ENCODE measurements at places on chromosomes 2 and 18.

GRCh38 chr2:219526320-219527075, 12.2 kb downstream of the ASIC4 start:
- DNase-seq: no peak

GRCh38 chr18:46337271-46337670, 233.1 kb downstream of the HAUS1 start:
- DNase-seq: no peak

DNA sequence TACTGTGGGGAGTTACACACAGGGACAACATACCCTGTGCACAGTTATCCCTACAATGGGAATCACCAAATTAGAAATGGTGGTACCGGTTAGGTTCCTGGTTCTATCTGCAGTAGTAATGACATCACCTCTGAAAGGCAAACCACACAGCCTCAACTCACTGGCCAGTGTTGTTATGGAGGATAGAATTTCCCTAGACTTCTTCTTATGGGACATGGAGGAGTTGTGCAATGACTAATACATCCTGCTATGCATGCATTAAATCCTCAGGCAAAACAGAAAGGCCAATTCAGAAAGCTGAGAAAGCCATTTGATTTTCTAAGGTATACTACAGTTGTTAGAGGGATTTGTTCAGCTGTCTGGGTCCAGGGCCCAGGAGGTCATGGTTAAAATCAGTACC, 439.3 kb downstream of the TMX3 start:
- DNase-seq: no peak

DNA sequence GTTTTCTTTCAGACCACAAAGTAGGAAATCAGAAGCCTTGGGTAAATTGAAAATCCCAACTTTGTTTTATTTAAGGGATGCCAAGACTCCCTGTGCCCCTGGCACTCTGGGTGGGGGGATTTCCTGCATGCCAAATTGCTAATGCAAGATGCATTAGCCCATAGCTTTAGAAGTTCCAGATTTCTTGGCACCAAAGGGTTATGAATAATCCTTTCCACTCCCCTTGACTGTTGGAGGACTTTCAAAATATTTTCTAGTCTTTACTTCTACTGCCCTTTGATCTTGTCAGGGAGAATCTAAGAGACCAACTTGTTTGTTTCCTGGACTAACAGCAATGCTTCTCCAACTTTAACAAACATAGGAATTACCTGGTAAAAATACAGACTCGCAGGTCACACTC, 81.8 kb upstream of the TGIF1 start:
- DNase-seq: no peak

GRCh38 chr2:205731583-205731981, 49.3 kb downstream of the NRP2 start:
- no peak for DNase-seq

- DNase-seq: no peak
These were observed 16.4 kb downstream of the TET3 start for GRCh38 chr2:74001121-74001520.

DNA sequence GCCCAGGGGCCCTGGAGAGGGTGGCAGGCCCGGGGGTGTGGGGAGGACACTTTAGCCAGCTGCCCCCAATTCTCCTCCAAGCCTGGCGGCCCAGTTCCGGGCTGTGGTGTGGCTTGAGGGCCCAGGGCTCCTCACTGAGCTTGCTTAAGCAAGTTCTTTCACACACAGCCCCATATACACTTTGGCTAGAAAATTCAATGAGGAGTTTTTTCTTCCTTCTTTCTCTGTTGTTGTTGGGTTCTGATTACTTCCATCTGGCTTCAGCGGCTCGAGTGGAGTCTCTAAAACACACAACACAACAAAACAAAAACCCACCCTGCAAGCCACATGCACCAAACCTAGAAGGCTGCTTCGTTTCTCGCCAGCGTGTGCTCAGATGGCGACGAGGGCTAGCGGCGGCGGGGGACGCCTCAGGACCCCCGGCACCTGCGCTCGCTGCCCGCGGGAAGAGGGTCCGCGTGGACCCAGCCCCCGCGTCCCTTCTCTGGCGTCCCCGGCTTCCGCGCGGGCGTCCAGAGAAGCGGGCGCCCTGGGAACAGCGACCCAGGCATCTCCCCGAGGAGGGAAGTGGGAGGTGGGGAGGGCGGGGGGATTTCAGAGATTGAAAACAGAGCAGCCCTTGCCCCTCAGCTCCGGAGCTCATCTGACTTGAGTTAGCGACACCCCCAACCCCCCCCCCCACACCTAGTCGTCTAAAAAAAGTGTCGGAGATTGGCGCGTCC, 577 bp upstream of the GLI2 start:
- DNase-seq: no peak

DNA sequence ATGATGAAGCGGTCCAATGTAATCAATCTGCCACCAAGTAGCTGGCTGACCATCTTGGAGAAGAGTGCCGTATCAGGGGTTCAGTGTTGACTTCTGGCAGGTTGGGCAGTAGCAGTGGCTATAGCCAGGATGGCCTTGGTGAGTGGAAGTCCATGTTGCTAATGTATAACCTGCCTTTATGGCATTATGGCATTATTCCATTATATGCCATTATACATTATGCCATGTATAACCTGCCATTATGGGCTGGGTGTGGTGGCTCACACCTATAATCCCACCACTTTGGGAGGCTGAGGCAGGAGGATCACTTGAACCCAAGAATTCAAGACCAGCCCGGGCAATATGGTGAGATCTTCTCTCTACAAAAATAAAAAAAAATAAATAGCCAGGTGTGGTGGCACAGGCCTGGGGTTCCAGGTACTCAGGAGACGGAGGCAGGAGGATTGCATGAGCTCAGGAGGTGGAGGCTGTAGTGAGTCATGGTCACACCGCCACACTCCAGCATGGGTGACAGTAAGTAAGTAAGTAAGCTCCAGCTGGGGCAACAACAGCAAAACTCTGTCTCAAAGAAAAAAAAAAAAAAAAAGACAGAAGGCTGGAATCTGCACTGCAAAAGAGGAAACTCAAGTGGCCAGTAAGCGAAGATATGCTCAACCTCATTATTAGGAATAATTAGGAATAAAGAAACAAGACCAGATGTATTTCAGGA, 24.4 kb upstream of the EMILIN2 start:
- DNase-seq: no peak

DNA sequence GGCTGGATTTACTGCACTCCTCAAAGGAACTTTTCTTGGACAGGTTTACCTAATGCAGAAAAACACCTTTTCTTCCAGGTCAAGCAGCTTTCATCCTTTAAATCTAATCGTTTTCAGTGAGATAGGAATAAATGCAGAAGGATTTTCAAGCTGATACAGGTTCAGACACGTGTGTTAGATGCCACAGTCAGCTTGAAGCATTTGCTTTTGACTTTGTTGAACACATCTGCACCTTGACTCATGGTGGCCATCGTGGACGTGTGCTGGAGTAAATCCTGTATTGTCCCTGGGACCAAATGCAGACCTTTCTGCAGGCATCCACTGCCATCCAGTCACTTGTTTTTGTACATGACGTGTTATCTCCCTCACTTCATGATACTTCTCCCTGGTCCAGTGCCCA, 61.9 kb downstream of the KLHL29 start:
- no peak for DNase-seq

- DNase-seq: no peak
These were observed 479.8 kb downstream of the NUP35 start for GRCh38 chr2:183604065-183604464.

DNA sequence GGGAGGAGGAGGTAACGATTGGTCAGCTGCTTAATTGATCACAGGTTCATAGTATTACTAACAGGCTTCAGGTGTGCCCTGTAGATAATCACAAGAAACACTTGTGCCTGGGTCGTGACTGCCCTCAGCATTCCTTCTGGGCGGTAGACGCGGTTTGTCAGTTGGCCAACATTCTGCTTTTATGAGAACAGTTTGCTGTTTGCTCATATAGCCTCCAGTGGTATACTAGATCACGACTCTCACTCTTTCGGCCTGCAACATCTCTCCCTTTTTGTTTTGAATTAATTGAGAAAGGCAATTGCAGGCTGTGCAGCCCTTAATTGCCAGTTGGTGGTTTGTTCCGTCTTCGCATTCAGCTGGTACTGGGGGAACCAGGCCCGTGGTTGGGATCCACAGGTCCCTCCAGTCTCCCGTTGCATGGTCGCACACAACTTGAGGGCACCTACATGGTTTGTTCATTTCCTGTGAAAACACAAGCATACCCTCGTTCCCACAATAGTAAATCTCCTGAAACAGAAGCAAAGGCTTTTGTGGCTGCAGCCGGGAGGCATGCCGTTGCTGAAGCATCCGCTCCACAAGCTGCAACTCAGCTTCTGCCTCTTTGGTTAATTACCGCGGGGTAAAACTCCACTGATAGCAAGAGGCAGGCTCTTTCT, 30.3 kb upstream of the GPR17 start:
- no peak for DNase-seq

DNA sequence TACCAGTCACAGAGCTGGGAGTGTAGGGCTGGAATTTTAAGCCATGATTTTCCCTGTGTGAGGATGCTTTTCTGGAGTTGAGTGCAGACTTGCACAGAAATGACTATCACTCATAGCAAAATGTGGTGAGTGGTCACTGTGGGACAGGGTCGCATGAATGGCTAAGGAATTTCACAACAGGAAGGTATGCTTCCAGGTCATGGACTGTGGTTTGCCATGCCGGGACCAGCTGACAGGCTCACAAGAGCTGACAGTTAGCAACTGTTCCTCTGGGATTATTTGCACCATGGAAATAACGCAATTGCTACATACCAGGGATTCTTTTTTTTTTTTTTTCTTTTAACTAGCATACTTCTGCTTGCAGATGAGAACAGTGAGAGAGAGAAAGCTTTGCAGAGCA, 3.8 kb upstream of the UXS1 start:
- DNase-seq: no peak

- DNase-seq: no peak
These were observed 46.8 kb upstream of the BIN1 start for GRCh38 chr2:127153691-127154158.

GRCh38 chr18:11284811-11285210, 135.4 kb upstream of the PIEZO2 start:
- no peak for DNase-seq

GRCh38 chr2:45567974-45568789, 42.9 kb downstream of the SRBD1 start:
- no peak for DNase-seq

- no peak for DNase-seq
These were observed 111.9 kb downstream of the OSR1 start for GRCh38 chr2:19246496-19246895.

- DNase-seq: no peak
These were observed 11.5 kb upstream of the CNOT11 start for GRCh38 chr2:101241158-101241557.

DNA sequence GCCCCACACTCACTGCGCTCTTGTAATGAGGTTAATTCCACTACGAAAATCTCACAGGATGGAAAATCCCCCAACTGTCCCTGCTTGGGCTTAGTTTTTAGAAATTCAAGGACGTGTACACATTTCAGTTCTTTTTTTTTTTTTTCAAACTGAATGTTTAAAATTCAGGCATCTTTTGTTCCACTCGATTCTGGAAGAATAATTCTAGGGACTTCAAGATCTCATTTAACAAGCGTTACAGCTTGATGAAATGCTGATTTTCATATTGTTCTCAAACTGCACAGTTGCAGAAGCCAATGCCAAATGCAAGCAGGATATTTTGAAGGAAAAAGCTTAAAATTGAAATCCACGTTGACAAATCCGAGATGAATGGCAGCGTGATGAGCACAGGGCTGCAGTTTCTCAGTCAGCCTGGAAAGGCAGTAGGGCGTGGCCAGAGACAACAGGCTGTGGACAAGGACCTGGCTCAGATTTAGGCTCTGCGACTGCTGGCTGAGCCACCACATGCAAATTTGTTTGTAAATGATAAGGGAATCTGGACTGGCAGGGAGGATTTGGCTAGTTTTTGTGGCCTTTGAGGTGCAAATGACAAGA, 128.1 kb upstream of the MYCN start:
- no peak for DNase-seq

DNA sequence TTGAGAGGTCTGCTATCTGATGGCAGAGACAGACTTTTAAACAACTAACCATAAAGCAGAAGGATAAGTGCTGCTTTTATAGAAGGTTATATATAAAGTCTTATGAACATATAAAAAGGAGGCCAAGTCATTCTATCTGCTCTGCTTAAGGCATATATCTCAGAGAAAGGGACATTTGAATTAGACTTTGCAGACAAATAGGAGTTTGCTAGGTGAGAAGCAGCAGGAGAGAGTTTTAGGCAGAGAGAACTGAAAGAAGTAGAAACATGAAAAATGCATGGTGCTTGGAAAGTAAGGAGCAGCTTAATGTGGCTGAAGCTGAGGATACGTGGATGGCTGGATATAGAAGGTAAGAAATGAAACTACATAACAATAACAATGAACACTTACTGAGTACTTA, 65.4 kb downstream of the LYPD1 start:
- no peak for DNase-seq

- no peak for DNase-seq
These were observed 1315.9 kb downstream of the DSC3 start for GRCh38 chr18:29726646-29727045.

DNA sequence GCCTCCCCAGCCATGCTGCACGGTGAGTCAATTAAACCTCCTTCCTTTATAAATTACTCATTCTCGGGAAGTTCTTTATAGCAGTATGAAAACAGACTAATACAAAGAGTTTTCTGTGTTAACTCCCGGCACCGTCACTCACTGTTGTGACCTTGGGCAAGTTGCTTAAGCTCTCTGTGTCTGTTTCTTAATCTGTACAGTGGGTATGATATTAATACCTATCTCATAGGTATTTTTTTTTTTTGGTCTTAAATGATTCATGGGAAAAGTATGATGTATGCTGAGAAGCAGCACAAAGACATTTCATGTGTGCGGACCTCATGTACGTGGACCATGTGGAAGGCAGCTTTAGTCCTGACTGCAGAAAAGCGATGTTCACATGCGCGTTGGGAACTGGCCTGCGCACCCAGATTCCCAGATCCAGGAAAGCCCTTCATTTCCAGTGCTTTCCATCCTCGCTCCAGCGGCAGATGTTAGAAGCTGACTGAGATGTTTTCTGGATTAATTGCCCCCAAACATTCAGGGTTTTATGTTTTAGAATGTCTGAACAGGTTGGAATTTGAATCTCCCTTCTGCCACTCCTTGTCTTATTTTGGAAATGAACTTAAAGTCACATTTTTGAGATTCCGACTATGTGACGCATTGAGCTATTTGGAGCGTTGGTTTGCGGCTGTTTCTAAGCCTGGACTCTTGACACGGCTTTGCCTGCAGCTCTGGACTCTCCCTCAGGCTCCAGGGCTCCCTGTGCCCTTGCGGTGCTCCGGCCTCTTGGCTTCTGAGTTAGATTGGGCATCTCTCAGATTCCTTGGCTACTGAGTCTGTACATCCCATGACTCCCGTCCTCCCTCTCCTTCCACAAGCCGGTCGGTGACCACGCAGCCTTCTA, 61.4 kb downstream of the SLC4A3 start:
- DNase-seq: no peak

GRCh38 chr2:148103946-148104345, 83.1 kb downstream of the MBD5 start:
- DNase-seq: no peak

- no peak for DNase-seq
These were observed 93.2 kb downstream of the DHRS9 start for GRCh38 chr2:169162613-169163012.

DNA sequence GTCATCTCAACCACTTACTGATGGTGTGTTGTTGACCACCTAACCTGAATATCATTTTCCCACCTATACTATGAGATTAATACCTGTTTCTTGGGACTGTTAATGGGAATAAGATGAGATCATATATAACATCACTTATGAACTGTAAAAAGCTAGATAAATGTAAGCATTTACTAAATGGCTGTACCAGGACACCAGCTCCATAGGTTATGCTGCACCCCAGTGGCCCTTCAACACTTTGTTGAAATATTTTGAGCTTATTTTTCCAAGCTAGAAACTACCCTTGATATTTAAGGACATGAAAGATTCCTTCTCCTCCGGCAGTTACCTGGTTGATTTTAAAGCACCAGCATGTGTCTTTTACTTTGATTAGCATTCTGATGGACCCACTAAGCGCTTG, 138.0 kb upstream of the CDCA7 start:
- DNase-seq: no peak

Data from NCI-H748 treated with DMSO at 0.1 percent for 48 hours (cell line).